ENCODE measurements at places on chromosomes 11 and 22.

DNA sequence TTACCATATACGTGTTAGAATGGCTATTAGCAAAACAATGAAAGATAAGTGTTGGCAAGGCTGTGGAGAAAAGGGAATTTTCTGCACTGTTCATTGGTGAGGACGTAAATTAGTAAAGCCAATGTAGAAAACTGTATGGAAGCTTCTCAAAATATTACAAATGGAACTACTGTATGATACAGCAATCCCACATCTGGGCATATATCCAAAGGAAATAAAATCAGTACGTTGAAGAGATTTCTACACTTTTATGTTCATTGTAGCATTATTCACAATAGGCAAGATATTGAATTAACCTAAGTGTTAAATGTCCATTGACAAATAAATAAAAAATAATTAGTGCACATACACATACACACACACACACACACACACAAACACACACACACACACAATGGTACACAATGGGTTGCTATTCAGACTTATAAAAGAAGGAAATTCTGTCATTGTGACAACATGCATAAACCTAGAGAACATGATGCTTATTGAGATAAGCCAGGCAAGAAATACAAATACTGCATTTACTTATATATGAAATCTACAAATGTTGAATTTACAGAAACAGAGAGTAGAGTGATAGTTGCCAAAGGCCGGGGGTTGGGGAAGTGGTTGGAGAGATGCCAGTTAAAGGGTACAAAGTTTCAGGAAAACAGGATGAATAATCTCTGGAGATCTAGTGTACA lies 565.8 kb upstream of the LRRC4C start:
- no peak for DNase-seq

GRCh38 chr11:78791254-78791653 lies 216.6 kb upstream of the NARS2 start:
- DNase-seq = no peak

DNA sequence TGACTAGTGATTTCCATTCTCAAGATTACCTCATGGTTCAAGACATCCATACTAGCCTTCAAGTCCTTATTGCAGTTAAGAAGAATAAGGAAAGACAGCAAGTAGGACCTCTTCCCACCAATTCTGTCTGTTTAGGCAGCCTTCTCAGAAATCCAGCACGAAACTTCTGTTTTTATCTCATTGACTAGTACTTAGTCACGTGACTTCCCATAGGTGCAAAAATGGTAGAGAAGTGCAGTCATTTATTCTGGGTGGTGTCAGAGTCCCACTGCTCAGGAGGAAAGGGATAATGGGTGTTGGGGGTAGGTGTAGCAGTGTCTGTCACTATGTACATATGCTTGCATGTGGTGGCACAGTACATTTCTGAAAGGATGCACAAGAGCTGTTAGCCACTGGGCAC lies 57.7 kb upstream of the SORL1-AS1 start:
- DNase-seq = no peak

- no peak for DNase-seq
These were observed 3.1 kb downstream of the PRDM11 start for GRCh38 chr11:45149483-45150056.

- DNase-seq = no peak
These were observed 15.0 kb downstream of the RBX1 start for GRCh38 chr22:40965936-40966725.

DNA sequence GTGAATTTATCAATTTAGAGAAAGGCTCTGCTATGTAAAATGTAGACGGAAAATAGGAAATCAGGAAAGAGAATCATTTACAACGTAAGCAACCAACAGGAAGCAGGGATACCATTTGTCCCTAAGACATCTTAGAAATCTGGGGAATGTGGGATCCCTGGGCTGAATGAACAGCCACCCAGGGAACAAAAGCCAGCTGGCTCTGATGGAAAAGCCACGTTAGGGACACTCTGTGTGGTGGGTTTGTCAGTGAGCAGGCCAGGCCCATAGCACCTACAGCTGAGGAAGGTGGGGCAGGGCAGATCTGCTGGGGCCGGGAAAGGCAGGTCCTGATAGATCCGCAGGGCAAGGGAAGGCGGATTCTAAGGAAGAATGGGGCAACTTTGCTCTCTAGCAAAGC lies 87.1 kb upstream of the CSNK2A3 start:
- DNase-seq = no peak

- no peak for DNase-seq
These were observed 32.4 kb upstream of the MYH9 start for GRCh38 chr22:36419912-36420882.

DNA sequence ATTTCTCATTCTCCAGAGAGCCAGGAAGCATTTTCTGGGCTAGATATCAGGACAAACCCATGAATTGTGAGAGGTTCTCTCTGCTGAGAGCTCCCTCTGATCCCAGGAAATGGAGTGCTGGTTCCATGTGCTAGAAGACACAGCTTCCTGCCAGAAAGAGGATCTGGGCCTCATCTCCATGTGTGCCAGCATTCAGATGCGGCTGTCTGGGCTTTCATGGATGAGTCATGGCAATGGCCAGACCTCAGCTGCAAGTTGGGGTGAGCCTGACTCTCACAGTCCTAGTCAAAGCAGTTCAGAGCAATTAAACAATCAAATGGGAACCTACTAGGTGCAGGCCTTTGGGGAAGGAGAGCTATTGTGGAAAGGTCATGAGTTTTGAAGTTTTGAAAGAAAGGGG lies 82.3 kb upstream of the EED start:
- DNase-seq = no peak

DNA sequence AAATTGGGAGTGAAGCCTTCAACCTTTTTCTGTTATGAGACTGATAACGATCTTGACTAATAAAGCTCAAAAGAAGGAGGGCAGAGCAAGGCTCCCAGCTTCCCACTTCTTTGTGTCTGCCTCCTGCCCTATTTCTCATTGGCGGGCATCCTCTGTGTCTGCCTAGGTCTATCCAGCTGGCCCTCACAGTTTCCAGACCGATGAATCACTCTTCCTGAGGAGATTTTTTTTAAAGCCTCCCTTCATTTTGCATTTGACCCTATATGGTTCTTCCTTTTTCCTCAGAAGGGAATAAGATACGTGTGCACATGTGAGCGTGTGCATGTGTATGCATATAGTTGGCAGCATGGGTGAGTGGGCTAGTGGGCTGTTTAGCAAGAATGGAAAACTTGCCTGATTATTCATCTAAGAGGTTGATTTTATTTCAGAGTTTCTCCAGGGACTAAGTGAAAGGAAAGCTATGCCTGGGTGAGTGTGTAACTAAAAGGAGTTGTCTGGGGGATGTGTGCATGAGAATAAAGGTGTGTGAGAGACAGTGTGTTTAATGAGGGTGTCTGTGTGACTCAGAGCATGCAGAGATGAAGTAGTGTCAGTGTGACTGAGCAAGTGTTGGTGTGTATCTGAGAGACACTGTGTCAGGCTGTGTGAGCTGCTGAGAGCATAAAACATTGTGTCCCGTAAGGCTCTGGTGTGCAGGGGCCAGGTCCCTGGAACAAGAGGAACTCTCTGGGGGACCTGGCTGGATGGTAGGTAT lies 12.2 kb downstream of the PHLDB1 start:
- no peak for DNase-seq

- no peak for DNase-seq
These were observed 569 bp upstream of the YPEL1 start for GRCh38 chr22:21736084-21736642.

DNA sequence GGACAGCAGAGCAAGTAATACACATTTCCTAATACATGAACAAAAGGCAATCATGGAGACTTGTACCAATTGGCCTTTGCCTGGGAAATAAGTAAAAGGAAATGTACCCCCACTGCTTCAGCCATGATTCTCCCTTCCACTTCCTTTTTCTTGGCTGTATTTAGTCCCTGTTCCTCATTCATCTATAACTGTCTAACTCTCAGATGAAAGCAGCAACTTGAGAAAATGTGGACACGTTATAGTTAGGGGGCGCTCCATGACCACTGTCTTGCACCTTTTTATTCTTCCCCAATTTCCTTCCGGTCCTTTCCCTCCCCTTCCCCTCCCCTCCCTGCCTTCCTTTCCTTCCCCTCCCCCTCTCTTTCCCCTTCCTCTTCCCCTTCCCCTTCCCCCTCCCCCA lies 61.3 kb upstream of the BARX2 start:
- no peak for DNase-seq

DNA sequence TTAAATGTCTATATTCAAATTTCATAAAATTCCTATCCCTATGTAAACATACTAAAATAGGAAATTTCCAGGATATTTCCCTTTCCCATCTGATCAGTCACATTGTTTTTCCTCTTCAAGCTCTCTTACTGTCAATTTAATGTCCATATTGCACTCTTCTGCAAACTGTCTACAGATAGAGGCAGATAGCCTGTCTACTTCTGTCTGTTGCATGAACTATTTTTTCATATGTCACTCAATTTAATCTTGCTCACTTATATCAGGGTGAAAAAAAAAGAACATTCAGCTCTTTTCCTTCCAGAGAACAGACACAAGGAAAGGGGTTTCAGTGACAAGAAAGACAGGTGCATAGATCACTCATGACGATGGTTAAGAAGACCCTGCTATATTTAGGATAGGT lies 1013.9 kb upstream of the CCDC90B start:
- no peak for DNase-seq

GRCh38 chr22:43880541-43880991 lies 11.2 kb downstream of the PNPLA5 start:
- DNase-seq = no peak

DNA sequence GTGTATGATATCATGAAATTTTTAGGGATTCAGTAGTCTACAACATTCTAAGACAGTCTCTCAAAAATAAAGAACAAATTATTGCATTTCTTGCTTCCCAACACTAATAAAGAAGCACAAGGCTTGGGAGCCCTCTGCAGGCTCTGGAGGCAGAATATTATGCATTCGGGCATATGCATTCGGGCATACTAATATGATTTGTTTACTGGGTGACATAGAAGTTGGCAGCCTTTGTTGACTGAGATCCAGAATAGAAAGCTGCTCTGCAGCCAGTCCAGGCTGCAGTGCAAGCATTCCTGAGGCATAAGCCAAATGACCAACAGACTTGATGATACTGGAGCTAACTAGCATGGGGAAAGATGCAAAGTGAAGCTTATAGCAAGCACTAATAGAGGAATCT lies 945.5 kb downstream of the OPCML start:
- no peak for DNase-seq

GRCh38 chr11:59173964-59174663 lies 2.2 kb downstream of the DTX4 start:
- no peak for DNase-seq

- no peak for DNase-seq
These were observed 32.0 kb upstream of the CCDC134 start for GRCh38 chr22:41768430-41768829.

GRCh38 chr11:47508240-47508957 lies 44.5 kb downstream of the CELF1 start:
- DNase-seq = no peak

DNA sequence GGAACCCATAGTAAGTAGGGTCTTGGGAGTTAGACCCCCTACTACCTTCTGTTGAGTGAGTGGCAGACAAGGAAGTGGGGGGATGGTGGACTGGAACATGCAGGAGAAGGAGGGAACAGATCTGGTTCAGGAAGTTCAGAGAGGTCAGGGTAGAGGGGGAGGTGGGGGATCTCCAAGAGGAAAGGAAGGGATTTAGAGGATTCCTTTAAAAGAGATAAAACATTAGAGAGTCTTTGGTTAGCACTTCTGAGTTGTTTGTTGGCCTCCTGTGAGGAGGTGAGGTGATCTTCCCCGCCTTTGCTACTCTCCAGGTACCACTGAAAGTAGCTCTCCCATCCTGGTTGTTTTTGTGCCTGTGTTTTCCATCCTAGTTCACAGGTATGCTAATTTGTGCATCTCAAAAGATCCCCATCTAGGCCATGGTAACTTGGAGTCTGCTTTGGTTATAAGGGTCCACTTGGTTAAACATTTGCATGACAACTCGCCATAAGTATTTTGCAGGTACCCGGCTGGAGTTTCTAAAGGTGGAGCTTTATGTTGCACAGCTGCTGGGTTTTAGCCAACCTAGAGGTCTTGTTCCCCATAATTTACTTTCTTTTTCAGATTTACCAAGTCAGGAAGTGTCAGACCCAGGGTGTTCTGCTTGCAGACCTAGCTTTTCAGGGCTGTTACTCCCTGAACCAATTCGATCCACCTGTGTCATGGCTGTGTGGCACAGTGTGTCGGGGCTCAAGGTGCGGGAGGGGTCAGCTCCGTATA lies 79.3 kb upstream of the SORL1 start:
- no peak for DNase-seq

DNA sequence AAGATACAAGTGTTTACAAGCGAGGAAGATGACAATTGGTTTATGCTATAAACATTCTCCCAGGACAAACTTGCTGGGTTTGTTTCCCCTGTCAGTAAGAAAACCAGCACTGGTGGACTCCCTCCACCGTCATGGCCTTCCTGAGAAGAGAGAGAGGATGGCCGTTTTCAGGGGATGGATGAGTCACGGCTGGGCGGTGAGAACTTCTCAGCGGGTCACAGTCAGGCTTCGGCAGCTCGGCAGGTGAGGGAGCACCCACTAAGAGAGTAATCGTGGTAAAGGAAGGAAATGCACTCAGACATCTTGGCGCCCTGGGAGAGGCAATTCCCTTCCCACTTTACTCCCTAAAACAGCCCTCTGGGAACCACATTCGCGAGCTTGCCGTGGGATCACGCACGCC lies 83.9 kb downstream of the NCAM1 start:
- no peak for DNase-seq

DNA sequence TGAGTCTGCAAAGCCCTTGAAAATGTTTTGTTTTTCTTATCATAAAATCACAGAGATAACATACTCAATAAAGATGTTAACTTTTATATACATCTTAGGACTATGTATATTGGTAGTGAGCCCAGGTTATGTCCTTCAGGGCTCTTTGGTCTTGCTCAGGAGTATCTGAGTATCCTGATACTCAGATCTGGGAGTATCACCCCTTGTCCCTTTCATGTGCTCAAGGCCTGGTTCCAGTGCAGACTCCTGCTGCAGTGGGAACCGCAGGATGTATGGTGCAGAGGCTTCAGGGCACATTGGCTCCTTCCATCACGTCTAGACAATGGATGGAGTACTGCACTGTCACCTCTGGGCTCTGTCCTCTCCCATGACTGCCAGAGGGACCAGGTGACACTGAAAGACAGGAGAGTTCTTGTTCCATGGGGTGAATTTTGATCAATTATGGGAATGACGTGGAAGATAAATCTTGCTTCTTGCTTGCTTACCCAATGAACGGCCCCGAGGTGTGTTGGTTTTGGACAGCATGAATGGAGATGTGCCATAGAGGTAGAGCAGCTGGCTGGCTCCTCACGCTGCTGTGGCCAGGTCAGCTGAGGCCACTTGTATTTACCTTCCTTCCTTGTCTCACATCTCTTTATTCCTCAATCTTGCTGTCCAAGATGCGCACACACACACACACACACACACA lies 215.5 kb downstream of the ARHGAP42 start:
- DNase-seq = no peak

GRCh38 chr11:47035108-47035507 lies 98.5 kb downstream of the CSTPP1 start:
- DNase-seq = no peak

DNA sequence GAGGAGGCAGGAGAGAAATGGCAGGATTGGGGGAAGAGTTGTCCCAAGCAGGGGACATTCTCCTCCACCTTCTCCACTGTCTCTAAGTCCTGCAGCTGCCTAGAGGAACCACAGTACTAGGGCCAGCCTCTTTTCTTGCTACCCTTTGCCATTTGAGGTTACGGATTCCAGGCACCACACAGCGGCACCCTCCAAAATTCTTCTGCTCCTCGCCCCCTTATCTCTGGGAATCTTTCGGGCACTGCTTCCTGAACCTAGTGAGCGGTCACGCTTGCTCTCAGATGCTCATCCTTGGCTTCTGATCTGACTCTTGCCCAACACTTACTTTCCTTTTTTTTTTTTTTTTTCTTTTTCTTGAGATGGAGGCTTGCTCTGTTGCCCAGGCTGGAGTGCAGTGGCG lies 26.6 kb upstream of the XBP1 start:
- no peak for DNase-seq

- no peak for DNase-seq
These were observed 1.2 kb upstream of the TYMP start for GRCh38 chr22:50530877-50531545.
